ENCODE measurements at places on chromosomes 5 and 9.

DNA sequence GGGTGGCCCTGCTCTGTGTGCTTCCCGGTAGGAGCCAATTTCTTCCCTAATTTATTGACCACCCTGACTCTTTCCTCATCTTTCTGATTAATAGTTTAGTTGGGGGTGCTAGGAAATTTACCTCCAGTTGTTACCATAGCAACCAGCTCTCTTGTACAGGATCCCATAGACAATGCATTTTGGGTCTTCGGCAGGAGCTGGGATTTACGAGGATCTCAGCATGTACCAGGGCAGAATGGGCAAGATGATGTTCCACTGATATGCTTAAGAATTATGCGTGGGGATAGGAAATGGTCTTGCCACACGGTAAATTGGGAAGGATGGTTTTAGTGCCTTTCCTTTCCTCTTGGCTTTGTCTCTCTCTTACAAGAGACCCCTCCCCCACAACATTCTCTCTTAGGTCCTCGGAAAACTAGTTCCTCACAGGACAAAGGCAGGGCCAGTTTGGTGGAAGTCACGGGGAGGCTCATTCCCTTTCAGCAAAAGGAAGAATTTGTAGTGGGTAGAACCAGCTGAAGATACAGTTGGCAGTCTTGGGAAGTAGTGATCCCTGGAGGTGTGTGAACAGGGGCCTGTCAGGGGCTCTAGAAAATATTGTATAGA lies 133.4 kb upstream of the SHB start:
- DNase-seq: no peak

GRCh38 chr9:123866497-123866896 lies 63.4 kb downstream of the DENND1A start:
- DNase-seq: no peak

DNA sequence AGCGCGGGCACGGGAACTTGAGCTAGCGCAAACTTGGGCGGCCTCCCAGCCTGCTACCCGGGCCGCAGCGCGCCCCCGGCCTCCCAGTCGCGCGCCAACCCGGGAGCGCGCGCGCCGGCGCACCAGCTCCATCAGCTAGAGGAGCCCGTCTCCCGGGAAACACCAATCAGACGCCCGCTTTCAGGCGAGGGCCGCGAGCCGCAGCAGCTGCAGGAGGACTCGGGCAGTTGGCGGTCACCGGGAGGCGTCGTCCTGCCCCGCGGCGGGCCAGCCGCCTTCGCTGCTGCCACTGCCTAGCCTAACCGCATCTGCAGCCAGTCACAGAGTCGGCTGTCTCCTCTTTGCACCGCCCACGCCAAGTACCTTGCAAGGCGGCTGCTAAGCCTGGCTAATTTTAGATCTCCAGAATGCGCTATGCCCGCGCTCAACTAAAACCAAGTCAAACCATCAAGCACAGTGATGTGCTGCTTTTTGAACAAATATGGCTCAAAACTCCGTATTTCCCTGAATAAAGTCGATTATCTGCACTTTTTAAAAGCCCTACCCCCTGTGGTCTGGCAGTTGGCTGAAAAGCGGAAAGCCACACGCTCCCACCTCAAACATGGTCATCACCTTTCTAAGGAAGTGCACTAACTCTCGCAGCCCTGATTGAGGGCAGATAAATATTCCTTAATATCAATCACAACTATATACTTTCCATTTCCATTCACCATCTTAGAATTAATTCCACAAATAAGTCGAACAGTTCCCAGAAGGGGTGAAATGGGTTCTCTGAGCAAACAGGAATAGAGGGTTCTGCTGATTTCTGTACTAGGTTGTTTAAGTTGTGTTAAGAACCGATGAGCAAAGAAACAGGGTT lies 221.8 kb downstream of the MEF2C start:
- peak; percentile 48 for DNase-seq

GRCh38 chr9:20074291-20074690 lies 285.5 kb upstream of the SLC24A2 start:
- no peak for DNase-seq

DNA sequence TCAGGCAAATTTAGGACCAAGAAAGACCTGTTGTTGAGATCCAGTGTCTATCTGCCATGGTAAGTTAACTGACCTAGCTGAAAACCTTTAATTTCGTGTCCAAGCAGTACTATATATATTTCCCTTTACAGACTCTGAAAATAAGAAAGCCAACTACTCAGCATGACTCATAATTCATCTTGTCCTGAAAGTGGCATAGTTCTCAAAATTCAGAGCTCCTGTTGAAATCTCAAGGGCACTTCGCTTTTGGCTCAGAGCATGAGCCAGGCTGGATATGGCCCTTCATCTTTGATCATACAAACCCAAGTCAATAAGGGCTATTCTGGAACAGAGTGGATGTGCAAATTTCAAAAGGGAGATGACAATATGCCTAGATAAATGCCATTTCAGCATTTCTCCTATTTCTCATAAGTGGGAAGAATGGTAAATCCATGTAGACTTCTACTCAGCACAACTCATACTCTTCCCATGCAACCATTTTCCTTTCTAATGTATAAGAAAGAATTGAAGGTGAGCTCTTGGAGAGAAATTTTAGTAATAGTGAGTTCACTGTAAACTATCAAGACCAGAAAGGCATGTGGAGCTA lies 567.9 kb upstream of the DAB2 start:
- DNase-seq: no peak

DNA sequence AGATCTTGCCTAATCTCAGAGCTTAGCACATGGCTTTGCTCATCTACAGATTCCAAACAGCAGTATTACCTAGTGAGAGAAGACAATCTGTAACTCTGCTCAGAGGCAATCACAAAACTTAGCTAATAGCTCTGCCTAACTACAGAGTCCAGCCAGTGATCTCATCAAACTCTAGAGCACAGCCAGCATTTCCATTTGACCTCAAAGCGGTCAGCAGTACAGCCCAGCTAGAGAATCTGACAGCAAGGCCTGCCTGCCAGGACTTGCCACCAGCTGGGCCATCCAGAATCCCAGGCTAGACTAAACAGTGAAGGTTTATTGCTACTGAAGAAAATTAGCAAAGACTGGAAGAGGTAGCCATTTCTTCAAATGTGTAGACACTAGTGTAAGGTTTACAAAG lies 217.9 kb upstream of the VLDLR start:
- no peak for DNase-seq

DNA sequence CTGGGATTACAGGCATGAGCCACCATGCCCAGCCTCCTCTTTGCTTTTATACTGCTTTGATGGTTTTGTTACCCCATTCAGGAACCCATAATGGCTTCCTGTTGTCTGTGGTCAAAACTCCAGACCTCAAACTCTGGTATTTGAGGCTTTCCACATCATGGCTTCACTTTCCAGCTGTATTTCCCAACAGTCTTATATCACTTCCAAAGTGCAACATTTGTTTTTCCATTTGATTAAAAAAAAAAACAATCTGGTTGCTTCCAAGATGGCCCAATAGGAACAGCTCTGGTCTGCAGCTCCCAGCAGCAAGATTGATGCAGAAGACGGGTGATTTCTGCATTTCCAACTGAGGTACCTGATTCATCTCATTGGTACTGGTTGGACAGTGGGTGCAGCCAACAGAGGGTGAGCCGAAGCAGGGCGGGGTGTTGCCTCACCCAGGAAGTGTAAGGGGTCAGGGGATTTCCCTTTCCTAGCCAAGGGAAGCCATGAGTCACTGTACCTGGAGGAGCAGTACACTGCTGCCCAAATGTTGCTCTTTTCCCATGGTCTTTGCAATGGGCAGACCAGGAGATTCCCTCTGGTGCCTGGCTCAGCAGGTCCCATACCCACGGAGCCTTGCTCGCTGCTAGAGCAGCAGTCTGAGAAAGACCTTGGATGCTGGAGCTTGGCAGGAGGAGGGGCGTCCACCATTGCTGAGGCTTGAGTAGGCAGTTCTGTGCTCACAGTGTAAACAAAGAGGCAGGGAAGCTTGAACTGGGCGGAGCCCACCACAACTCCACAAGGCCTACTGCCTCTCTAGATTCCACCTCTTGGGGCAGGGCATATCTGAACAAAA lies 458.4 kb downstream of the KDM4C start:
- no peak for DNase-seq

DNA sequence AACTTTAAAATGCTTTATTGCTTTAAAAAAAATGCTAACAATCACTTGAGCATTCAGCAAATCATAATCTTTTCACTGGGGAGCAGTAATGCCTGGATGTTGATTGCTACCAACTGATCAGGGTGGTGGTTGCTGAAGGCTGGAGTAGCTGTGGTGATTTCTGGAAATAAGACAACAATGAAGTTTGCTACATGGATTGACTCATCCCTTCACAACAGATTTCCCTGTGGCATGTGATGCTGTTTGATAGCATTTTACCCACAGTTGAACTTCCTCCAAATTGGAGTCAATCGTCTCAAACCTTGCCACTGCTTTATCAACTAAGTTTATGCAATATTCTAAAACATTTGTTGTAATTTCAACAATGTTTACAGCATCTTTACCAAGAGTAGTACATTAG lies 83.3 kb downstream of the MLLT3 start:
- DNase-seq: no peak

DNA sequence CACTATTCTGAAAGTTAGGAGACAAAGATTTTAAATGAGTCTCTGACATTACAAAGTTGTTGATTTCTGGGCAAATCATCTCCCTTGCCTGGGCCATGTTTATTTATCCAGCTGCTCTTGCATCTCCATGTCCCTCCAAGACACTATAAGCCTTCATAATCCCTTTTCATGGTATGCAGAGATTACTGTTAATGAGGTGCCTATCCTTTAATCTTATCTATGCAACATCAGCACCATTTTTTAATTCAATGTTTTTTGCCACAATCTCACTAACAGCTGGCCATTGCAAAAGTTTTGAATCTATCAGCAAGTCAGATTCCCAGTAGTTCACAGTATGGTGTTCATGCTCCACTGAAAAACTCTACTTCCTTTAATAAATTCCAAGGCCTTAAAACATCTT lies 108.5 kb upstream of the PTPRD start:
- DNase-seq: no peak

DNA sequence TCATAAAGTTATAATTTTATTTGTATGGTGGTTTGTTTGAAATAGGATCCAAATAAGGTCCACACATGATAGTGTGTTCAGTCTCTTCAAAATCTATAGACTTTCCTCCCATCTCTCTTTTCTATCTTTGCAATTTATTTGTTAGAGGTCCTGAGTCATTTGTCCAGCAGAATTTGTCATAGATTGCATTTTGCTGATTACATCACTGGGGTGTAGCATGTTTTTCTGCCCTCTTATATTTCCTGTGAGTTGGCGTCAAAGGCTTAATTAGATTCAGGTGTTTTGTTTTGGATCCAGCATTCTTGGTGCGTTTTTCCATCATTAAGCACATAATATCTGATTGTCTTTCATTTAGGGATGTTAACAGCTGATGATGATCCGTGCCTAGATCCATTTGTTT lies 15.0 kb downstream of the CYFIP2 start:
- DNase-seq: no peak

GRCh38 chr5:89292487-89292886 lies 409.5 kb upstream of the MEF2C start:
- no peak for DNase-seq

DNA sequence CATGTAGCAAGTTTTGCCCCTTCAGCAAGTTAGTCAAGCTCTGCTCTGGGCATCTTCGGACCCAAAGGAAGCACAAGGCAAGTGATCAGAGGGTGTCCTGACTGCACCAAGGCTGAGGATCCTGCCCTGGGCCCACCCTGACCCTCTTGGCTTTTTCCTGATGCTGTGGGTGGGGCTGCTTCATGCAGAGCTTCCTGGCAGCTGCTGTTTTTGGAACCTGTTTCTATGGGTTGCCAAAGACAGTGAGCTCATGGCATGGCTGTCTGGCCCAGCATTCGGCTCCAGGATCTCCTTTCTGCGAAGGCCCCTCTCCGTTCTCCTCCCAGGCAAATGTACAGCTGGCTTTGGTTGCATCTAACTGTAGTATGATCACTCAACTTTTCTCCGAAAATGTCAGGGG lies 497.9 kb downstream of the ARHGEF28 start:
- no peak for DNase-seq

DNA sequence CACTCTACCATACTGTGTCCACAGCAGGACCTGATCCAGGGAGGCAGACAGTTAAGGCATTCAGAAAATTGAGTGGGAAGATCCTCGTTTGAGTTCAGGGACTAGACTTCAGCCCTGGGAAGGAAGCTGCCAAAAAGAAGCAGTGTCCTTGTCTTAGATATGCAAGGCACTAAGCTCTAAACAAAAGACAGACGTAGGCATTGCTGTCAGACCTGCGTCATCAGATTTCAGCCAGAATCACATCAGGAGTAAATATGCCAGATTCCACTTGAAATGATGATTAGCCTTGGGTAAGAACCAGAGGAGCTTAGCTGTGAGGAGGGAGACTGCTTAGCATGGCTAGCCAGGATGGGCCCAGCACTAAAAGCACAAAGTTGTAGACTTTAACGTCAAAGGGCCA lies 56.7 kb downstream of the MAMDC2 start:
- no peak for DNase-seq

DNA sequence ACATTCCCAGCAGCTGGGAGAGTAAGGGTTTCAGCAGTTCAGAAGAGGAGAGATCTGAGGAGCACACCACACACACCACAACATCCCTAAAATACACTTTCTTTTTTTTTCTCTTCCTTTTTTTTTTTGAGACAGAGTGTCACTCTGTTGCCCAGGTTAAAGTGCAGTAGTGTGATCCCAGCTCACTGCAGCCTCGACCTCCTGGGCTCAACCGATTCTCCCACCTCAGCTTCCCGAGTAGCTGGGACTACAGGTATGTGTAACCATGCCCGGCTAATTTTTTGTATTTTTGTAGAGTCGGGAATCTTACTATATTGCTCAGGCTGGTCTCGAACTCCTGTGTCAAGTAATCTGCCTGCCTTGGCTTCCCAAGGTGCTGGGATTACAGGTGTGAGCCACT lies 9.7 kb upstream of the UBAP1 start:
- no peak for DNase-seq

DNA sequence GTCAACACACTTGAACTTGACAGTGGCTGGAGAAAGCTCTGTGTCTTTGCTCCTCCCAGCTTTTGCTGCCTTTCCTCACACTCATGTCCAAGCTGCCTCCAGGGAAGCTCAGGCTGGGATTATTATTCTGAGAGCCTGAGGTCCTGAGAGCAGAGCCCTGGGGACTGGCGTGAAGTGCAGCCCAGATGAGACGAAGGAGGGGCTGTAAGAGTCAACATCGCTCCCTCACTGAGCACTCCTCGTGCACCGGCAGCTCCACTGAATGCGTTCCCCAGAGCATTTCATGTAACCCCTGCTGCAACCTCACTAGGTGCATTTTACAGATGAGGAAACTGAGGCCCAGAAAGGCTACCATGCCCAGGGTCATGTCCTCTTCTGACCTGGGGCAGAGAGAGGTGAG lies 63.5 kb upstream of the PHYKPL start:
- DNase-seq: no peak

DNA sequence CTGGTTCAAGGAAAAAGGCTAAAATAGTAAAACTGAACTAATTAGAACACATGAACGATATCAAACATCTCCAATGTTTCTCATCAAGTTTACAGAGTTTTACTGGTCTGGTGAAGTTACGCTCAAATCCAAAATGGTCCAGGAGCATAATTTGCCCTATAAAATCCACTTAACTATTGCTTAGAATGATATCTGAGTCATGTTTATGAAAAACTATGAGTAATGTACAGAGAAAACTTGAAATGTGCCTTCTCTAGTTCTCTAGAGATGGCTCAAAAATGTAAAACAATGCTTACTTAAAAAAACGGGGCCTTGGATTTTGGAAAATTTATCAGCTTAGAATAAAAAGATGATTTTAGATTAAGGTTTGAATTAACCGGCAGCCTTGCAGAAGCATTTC lies 108.1 kb downstream of the FBXW11 start:
- no peak for DNase-seq

GRCh38 chr5:180689071-180689694 lies 39.8 kb upstream of the FLT4 start:
- peak; percentile 34 for DNase-seq

All from stimulated activated CD4-positive, alpha-beta T cell treated with anti-CD3 and anti-CD28 coated beads, Interleukin-2, amount 100 ng/mL, for 24 hours (primary cell).